ENCODE measurements at places on chromosomes 12 and 14. TPM values are rescaled to one million over a fixed set of nuclear protein-coding genes. Genes with fewer than 3 reads are reported as not detected.

DNA sequence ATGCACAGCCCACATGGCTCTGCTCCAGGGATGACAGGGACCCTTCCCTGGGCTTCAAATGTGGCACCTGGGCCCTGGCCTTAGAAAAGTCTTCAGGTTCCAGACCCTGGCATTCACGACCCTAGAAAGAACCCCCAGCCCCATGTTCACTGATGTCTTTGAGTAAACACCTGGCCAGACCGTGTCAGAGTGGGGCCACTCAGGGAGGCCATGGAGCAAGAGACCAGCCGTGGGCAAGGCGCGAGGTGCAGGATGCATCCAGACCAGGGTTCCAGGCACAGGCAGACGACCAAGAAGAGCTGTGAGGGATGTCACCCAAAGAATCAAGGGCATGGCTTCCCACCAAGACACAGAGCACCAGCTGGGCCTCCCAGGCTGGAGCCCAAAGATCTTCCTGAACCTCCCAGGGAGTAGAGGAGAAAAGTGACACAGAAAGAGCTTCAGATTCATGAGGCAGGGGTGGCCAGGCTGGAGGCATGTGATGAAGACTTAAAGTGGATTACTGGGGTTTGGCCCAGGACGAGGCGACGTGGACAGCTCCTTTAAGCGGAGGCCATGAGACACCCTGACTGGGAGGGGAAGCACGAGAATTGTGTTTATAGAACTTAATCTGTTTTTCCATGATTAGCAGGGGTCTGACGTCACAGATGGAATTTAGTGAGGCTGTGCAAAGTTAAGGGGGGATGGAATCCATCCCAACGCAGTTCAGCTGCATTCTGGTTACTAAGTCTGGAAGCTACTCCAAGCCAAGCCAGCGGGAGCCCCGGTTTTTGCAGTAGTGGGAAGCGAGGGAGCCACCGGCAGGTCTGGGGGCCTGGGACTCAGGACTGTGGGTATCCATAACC lies 61.6 kb downstream of the ARL6IP4 start:
- peak; percentile 67 for DNase-seq

DNA sequence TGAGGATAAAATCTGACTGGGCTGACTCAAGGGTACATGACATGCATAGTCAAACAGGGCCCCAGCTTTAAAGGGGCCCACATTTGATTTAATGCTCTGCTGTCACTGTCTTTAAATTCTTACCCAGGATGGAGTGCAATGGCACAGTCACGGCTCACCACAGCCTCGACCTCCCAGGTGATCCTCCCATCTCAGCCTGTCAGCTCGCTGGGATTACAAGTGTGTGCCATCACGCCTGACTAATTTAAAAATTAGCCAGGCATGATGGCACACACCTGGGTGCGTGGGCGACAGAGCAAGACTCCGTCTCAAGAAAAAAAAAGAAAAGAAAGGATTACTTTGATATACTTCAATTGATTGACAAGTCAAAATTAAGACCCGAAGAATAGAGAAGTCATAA lies 9.2 kb upstream of the PLBD1 start:
- DNase-seq: no peak

DNA sequence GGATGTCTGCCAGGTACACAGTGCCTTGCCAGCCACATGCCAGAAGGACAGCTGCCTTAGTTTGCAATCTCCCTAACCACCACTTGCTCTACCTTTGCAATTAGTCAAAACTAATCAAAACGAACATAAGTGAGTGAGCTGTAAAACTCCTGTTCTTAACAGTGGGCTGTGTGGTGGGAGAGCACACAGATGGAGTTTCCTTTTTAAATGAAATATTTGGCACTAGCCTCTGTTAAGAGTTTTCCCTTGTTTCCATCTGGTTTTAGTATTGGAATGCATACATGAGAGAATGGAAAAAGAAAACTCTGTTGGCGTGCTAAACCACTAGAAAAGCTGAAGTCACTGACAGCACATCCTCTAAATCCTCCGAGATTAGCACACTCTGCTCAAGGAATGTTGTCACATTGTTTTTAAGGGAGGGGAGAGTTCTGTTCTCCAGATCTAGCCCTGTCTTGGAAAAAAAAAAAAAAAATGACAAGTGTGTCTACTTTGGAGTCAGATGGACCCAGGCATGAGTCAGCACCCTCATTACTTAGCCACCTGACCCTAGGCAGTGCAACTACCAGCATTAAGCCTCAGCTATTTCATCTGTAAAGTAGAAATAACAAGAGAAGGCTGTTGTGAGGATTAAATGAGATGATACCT lies 83.9 kb downstream of the STXBP6 start:
- DNase-seq: peak; percentile 68

GRCh38 chr14:75299059-75299458 lies 20.4 kb downstream of the FOS start:
- DNase-seq: peak; percentile 88

DNA sequence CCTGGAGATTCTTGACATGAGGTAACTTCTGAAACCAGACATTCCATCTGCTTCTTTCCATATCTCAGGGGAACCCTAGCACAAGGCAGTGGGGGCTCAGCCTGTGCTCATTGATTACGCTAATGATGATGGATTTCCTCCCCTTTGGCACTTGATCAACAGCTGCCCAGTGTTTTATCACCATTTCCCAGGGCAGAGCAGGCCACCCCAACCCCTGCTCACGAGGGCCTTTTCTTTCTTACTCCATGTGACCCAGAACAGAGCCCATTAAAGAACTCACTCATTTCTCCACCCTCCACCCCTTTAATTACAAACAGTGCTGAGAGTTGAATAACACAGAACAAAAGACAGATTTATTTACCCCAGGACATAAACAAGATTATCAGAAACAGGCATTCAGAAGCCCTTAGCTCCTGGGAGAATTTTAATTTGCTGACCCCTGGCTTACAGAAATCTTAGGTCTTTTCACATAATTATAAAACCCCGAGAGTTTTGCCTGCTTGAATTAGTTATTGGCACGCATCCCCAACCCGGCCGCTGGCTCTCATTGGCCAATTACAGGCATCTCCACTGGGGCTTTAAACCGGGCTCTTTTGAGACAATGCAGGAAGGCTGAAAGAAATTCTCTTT lies 32.0 kb upstream of the CCDC60 start:
- DNase-seq: no peak

- DNase-seq: no peak
These were observed 4.4 kb upstream of the SOCS2 start for GRCh38 chr12:93568091-93568490.

DNA sequence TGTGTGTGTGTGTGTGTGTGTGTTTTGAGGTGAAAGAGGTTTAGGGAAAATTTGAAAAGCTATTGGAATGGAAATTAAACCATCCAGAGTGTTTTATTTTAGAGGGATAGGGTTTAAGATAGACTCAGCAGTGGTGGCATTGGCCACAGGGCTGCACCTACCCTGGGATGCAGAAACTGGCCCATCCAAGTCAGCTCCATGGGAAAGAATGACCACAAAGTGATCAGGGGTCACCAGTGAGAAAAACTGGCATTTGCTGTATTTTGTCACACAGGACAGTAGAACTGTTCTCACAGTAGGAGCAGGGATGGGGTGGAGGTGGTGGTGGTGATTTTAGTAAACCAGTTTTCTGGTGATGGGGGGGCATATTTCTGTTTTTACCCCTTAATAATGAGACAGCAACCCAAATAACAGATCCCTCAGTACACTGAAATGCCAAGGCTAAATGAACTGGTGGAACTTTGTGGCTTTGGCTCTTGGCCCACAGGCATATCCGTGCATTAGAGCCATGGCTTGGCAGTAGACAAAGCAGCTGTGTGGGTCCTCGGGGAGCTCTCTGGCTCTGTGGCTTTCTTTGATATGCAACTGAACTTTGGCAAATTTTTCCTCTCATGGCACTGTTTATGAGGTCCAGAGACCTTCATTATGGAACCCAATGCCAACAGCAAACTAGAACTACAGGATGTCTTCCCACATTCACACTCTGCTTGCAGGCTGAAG lies 348.3 kb downstream of the ZFP36L1 start:
- DNase-seq: no peak

DNA sequence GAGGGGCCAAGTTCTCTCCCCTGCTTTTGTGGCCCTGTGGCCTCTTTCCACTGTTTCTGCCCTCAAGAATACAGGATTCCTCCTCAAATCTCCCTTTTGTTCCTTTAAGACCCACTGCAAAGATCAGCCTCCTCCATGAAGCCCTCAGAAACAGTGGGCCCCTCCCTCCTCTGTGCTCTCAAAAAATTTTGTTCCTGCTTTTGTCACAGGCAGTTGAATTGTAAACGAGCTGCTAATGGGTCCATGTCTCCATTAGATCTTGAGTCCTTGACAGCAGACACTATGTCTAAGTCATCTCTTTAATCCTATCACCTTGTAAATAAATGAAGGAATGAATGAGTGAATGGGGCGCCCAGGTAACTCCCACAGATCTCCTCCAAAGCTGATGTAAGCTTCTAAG lies 175.2 kb downstream of the ESRRB start:
- DNase-seq: no peak

DNA sequence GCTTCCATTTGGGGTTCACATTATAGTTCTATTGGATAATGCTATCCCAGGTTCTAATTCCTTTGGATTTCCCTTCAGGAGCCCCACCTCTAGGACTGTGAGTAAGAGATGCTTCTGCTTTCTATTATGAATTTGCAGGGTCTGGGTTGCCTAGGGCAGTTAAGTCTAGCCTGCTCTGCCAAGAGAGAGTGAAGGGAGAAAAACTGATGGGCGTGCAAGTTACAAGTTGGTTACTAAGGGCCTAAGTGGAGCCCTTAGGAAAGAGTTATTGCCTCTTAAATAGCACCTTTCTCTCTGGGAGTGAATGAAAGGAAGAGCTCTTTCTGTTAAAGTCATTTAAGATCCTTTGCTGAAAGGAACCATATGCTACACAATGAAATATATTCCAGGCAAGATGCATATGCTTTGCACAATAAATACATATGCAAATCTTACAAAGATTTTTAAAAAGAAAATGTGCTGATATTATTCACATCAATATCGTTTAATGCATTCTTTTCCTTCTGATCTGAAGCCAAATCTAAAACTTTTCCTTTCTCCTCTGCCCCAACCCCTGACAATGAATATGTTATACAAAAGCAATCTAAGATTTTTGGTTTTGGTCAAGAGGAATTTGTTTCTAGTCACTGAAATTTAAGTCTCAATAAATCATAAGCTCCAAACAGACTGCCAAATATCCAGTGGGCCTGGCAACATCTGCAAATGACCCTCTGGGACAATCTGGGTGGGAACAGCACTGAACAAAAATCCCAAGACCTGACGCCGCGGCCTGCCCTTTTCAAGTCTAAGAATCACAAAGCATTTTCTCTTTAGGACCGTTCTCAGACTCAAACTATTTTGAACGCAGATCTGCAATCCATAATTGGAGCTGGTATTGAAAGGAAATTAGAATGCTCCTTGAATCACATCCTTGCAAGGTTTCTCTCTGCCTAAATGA lies 586.7 kb downstream of the ETNK1 start:
- DNase-seq: no peak

The CCNB1IP1 gene
- 71.1 TPM for total RNA-seq

The OR4K15 gene
- total RNA-seq: not detected

The KIF21A gene
- 51.9 TPM for total RNA-seq

The MANSC4 gene
- total RNA-seq: not detected

The SLC35F4 gene
- not detected for total RNA-seq

Measured in right atrium auricular region (tissue), 2 donors.